ENCODE measurements at places on chromosomes 3 and 15.

GRCh38 chr3:56025326-56025725 is 442.9 kb downstream of the ERC2 start:
- DNase-seq, result no peak

GRCh38 chr15:81174792-81175327 is 21.8 kb upstream of the IL16 start:
- no peak for DNase-seq

DNA sequence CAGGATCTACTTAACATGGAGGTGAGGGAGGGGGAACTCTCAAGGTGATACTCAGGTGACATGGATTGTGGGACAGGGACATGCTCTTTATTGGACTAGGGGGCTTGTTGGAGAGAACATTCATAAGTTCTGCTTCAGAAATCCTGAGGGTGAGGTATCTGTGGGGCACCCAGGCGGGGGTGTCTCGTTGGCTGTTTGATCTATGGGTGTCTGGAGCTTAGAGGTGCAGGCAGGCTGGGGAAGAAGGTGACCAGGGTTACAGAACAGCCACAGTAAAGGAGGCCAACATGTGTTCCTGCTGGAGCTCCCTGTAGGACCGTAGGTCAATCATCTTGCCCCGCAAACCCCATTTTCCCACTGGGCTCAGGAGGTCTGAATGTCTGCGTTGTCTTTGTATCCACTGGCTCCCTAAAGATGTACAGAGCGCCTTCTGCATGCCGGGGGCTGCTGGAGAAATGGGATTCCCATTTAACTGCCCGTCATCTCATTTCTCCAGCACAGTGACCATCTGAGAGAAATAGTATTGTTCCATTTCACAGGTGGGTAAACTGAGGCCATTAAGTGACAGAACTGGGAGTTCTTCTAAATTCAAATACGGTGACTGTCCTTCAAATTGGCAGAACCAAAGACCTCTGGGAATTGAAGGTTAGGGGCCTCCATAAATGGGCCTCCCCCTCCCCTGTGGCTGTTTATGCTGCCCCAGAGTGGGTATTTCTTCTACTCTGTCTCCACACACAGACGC is 40.3 kb upstream of the TSEN2 start:
- no peak for DNase-seq

GRCh38 chr15:51156957-51157356 is 62.3 kb upstream of the TNFAIP8L3 start:
- DNase-seq, result no peak

DNA sequence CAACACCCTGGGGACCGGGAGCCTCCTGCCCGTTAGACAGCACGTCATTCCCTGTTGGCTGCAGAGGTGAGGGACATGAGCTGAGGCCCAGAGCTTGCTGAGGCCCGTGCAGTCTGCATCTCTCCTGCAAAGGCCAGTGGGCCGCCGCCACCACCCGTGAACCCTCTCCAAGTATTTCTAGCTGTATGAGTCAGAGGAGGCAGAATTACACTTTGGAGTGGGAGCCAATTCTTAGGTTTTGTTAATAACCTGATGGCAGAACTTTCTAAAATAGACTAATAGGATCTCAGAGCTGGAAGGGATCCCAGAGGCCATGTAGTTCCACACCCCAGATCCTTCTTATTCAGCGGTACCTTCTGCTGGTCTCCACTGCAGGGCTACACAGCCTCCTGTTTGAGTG is 335.2 kb upstream of the CTDSPL start:
- DNase-seq, result no peak

- DNase-seq, result no peak
Observed at GRCh38 chr15:84151205-84151931, 84.2 kb upstream of the GOLGA6L4 start.

GRCh38 chr3:41148478-41148877 is 50.8 kb upstream of the CTNNB1 start:
- DNase-seq, result no peak

- DNase-seq, result no peak
Observed at GRCh38 chr15:65612949-65613744, 2.2 kb upstream of the INTS14 start.

DNA sequence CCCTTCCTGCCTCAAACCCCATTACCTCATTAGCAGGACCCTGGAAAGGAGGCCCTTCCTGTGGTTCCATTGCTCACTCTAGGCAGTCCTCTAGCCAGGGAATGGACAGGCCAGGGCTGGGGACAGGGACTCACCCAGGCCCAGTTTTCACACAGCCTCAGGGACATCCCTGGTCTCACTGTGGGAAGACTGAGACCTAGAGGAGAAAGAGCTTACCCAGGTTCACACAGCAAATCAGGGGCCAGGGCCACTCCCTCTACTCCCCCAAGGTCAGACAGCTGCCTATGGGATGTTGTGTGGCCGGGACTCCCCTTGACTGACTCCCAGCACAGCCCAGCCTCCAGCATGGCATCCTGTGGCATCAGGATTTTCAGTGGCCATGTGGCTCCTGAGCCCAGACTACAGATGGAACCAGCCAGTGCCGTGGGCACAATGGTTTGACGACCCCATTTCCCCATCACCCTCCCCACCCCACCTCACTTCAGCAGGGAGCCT is 49.3 kb downstream of the ADAMTS7 start:
- DNase-seq, result no peak

- DNase-seq, result no peak
Observed at GRCh38 chr3:60622349-60622748, 628.9 kb downstream of the FHIT start.

- no peak for DNase-seq
Observed at GRCh38 chr3:124985349-124985748, 50.8 kb upstream of the MUC13 start.

DNA sequence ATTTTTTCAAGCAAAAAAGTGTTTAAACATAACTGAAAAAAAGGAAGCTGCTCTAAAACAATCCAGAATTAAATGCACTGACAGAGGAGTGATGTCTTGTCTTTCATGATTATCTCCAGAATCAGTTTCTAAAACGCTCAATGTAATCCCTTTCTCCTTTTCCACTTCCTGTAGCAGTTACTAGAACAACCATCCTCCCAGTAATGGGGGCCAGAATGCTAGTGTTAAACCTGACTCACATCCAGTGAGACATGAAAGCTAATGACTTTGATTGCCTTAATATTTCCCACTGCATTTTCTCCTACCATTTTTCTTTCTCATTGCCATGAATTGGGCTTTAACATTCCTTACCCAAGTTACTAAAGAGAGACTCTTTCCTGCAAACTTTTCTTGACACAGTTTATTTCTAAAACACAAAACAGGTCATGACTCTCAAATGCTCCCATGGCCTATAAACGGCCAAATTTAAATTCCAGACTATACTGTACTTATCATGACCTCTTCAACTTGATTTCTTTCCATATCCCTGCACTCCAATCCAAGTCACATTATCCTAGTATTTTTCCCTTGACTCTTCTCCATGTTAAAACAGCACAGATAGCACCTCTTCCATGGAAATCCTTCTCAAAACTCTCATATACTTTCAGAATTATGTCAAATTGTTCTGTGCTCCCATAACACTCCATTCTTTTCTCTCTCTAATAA is 341.4 kb downstream of the NAALADL2 start:
- no peak for DNase-seq

GRCh38 chr3:10932596-10932995 is 60.0 kb upstream of the SLC6A1 start:
- DNase-seq, result no peak

GRCh38 chr3:89239774-89240173 is 132.4 kb downstream of the EPHA3 start:
- DNase-seq, result no peak

DNA sequence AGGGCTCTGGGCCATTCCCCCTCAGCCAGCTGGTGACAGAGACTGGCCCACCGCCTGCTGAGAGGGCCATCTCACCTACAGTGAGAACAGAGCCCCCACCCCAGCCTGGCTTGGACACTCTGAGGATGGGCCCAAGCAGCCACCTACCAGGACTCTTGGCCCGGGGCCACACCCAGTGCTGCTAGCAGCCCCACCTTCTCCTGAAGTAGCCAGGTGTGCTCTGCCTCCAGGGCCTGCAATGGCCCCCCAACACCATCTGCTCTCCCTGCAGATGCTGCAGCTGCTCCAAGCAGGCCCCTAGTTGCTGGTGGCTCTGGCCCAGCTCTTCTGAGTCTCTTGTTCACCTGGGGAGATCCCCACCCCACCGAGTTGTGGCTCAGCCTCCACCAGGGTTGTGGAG is 6.8 kb upstream of the CLK3 start:
- no peak for DNase-seq

DNA sequence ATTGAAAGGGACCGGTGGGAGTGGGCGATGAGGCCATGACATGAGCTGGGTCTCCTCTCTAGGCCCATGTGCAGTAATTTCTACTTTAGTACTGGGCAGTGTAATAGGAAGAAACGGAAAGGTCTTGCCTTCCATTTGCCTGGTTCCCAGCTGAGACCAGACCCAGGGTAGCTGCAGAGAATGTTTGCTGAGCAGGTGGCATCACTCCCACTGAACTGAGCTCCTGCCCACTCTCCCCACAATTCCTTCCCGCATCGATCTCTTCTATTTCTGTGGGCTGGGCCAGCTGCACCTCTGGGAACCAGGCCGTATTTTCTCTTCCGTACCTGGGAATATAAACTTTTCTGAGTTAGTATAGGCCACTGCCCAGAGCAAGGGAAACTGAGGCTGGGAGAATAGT is 15.8 kb downstream of the ESYT3 start:
- DNase-seq, result no peak

DNA sequence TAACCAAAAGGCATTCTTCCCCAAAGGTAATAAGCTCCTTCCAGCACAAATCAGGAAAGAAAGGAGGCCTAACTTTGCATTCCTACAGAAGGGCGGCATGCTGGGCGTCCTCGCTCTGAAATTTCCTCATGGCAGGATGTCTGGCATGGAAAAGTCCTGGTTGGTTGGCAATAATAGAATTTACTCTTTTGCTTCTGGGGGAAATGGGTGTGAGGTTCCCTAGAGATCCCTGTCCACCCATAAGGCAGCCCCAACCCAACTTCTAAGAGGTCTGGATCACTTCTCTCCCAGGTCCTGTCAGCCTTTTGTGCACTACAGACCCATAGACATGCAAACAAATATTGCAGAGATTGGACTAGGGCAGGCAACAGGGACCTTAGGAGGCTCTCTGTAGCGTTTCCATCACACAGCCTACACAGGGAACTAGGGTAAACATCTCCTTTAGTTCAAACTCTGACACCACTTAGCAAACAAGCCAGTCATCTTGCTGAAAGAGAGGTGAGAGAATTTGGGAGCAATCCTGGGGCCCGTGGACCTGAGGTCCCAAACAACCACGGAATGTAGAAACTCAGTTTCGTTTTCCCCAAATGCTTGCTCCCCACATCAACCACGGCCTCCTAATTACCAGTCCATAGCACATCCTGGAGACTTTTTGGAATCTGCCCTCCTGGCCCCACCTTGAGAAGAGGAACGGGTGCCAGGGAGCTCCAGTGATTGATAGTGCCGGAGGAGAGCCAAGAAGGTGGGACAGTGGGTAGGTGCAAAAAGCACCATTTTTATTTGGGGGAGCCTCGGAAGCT is 2.1 kb downstream of the ZIC4 start:
- DNase-seq, result no peak

GRCh38 chr3:156300371-156300770 is 180.0 kb downstream of the KCNAB1 start:
- DNase-seq, result no peak

GRCh38 chr15:90456236-90456635 is 68.2 kb downstream of the IQGAP1 start:
- DNase-seq, result no peak

DNA sequence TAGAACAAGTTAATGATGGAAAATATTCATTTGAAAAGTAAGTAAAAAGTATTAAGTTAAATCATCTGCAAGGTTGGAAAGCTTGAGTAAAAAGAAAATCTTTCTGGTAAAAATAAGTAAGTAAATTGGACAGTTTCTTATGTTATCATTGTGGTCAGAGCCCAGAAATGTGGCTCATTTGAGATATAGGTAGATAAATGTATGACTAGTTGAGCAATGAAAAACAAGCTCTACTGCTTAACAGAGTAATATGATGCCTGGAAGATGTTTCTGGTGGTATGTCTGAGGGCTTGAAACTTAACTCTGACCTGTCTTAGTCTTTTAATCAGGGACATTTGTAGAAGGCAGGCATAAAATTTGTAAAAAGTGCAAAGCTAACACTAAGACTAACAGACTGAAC is 444.0 kb downstream of the MFSD1 start:
- no peak for DNase-seq

GRCh38 chr15:45372041-45372995 is 6.0 kb downstream of the GATM start:
- DNase-seq, result no peak

- no peak for DNase-seq
Observed at GRCh38 chr3:160196511-160197104, 28.6 kb upstream of the C3orf80 start.

DNA sequence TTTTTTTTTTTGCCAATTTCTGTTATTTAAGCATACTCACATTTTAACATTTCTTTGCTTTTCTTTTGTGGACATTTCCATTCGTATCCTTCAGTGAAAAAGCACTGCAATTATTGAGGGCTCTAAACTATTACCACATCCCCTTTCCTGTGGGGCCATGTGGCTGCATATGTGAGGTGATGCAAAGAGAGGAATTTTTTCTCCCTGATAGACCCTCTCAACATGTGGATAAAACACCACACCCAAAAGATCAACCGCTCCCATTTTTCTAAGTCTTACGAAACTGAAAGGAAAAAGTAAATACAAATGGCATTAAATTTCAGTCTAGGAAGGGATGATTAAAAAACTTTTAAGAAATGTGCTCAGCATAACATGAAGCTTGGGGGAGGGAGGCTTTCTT is 68.8 kb downstream of the DNAJC13 start:
- no peak for DNase-seq

DNA sequence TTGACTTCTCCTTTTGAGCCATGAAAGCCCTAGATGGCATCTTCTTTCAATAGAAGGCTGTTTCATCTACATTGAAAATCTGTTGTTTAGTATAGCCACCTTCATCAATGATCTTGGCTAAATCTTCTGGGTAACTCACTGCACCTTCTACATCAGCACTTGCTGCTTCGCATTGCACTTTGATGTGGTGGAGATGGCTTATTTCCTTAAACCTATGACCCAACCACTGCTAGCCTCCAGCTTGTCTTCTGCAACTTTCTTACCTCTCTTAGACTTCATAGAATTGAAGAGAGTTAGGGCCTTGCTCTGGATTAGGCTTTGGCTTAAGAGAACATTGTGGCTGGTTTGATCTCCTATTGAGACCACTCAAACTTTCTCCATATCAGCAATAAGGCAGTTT is 189.8 kb downstream of the PLCL2 start:
- no peak for DNase-seq

DNA sequence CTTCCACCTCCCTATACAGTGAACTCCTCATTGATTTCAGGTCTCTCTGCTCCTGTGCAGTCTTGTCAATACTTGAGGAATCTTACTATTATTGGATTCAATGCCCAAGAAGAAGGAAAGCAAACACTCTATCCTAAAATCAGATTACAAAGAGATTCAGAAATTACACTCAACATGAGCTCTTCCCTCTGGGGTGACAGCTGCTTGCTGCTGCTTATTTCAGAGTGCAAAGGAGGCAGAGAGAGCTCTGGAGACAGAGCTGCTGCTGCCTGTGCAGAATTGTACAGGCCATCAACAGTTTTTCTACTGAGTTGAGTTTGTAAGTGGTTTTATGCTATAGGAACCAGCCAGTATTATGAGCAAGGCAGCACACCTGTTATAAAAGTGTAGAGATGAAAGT is 7.1 kb downstream of the RYR3 start:
- DNase-seq, result no peak
